Mucosa of gallbladder (tissue), 1 donor: ENCODE measurements at places on chromosomes 4 and X.

DNA sequence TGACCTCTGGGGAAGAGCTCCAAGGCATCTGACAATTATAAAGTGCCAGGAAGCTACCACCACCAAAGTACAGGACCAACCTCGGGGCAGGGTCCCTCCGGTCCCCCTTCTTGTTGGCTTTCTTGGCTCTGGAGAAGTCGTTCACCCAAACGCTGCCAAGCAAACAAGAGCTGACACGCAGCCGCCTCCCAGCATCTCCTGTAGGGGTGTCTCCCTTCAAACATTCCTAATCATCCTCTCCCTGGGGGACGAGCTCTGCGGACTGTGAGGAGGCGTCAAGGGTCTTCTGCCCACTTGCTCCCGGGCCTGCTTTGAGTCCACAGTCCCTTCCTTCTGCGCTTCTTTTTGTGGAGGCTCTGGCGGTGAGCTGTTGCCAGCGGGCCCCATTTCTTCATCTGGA lies 158.9 kb upstream of the MAB21L2 start:
- DNase-seq, result no peak

DNA sequence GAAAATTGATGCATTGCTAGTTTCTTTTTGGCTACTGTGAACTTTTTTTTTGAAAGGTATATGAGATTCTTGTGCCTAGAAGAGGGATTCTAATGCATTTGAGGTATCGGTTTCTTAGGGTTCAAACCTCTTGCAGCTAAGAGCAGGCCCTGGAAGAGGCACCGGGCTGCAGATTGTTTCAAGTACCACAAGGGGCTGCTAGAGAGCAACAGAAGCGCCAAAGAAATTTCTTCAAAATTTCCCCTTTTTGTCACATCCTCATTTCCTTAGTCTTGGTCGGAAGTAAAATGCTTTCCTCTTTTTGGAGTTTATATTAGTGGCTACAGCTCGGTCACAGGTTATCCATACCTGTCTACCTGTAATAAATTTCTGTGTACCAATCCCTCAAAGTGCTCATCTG lies 89.8 kb downstream of the PDGFRA start:
- no peak for DNase-seq

DNA sequence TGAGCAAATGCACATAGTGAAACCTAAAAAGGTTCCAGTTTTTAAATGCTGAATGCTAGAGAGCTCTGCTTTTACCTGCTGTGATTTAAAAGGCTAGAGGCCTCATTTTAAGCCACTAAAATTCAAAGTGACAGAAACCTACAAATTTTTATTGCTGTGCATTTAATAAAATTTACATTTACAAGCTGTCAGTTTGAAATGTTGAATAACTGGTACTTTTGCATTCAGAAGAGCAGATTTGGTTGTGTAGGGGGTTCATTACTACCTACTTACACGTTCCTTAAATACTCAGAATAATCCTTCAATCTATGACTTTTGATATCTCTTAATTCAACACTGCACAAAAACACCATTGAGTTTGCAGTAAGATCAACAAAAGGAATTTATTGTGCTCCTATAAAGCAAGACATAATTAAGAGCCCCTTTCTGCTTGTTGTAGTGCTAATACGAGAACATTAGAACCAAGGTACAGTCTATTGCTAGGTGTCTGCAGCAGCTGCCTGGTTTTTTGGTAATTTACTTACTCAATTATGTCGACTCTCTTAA lies 27.9 kb downstream of the NKX3-2 start:
- DNase-seq, result no peak

DNA sequence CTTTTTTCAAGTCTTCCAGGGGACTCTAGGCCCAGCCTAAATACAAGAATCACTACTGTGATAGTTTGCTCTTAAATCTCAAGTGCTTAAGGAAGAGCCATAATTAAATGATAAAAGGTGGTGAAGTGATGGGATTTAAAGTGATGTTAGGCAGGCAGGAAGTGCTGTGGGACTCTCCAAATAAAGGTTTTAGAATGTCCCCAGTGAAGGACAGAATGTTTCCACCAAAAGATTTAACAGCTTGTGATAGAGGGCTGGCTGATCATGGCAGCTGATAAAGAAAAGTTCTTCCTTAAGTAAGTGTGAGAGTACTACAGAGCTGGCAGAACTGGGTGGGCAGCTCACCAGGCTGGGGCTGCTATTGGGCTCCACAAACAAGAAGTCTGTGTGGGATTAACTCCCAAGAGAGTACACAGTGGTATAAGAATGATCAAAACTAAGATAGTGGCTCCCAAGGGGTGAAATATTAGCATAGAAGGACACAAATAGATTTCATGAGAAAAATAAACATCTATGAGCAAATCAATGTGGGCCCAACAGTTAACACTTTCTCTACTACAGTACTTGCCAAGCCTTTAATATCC lies 637.2 kb upstream of the CPEB2 start:
- no peak for DNase-seq

DNA sequence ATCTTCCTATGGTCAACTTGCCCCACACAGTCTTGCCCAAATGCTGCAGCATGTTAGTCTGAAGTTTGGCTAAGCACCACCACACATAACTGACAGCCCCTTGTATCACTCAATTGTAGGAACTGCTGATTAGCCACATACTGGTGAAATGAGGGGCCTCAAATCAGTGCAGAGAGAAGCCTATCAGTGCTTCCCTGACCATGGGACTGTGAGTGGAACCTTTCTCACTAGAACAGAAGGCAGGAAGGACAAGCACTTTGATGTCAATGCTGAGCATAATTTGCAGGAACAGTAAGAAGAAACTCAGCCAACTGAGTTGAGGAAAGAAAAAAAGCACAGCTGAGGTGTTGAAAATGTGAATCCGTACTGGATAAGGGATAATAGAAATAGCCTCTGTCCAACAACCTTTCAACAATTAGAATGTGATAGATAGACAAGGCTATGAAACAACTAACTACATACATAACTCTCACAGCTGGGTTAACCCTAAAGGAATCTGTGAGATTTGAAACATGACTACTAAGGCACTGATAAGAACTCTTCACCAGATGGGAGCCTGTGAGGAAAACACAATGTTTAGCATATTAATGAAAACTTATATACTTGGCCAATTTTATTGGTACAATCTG lies 136.6 kb upstream of the SH3RF1 start:
- no peak for DNase-seq

- peak; percentile 21 for DNase-seq
These were observed 9.3 kb upstream of the SAT1 start for GRCh38 chrX:23773601-23774175.

DNA sequence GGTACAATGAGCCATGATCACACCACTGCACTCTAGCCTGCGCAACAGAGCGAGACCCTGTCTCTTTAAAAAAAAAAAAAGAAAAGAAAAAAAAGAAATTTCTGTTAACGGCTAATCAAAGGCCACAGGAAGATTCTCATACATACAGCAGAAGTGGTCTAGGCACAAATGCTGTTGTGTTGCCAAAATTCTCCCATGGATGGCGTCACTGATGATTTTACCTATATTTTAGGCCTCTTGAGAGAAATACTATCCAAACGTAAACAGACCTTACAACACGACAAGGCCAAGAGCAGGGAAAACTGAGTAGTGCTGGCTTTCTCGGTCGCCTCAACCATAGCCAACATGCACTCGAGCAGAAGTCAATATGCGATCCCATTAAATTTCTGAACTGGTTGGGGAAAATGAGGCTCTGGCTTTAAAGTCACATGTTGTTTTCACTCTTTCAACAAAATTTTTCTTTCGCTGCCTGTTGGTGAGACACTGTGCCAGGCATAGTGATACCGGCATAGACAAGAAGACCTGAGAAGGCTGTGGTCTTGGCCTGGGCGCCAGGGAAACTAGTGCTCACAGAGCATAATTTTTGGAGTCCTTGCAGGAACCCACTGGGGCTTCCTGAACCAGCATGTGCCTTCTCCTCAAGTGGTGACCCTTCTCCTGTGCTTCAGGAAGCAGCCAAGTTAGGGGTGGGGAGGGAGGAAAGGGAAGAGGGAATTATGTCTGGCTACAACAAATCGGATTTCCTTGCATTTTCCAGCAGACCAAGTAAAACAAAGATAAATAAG lies 20.6 kb downstream of the SH3KBP1 start:
- DNase-seq, result no peak

GRCh38 chr4:140092094-140092851 lies 61.7 kb downstream of the MAML3 start:
- no peak for DNase-seq

- DNase-seq, result no peak
These were observed 54.8 kb downstream of the PAGE2 start for GRCh38 chrX:55143621-55144020.

DNA sequence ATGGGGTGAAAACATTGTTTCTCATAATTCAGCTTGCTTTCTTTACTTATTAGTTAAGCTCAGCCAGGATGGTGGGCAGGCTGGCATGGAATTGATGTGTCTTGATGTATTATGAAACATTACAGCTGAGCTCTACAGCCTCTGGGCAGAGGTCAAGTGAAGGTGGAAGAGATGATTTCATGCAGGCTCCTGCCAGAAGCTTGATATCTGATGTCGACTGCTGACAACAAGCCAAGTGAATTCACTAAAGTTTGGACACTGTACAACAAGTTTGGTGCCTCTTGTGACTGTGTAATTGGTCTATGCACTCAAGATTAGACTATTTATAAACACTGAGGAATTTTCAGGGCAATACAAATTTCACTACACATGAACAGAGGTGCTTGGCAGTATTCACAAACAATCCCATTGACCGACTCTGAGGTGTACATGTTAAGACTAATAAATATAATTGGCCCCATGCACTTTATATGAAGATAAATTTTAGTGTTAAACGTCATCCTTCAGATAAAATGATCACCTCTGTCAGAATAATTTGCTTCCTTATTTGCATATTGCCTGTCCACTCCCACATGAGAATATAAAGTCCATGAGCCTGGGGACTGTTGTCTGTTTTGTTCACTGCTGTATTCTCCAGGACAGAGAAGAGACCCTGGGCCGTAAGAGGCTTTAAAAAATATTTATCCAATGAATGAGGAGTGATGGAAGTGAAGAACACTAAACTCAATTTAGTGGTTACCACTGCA lies 612.2 kb downstream of the IQCM start:
- no peak for DNase-seq

DNA sequence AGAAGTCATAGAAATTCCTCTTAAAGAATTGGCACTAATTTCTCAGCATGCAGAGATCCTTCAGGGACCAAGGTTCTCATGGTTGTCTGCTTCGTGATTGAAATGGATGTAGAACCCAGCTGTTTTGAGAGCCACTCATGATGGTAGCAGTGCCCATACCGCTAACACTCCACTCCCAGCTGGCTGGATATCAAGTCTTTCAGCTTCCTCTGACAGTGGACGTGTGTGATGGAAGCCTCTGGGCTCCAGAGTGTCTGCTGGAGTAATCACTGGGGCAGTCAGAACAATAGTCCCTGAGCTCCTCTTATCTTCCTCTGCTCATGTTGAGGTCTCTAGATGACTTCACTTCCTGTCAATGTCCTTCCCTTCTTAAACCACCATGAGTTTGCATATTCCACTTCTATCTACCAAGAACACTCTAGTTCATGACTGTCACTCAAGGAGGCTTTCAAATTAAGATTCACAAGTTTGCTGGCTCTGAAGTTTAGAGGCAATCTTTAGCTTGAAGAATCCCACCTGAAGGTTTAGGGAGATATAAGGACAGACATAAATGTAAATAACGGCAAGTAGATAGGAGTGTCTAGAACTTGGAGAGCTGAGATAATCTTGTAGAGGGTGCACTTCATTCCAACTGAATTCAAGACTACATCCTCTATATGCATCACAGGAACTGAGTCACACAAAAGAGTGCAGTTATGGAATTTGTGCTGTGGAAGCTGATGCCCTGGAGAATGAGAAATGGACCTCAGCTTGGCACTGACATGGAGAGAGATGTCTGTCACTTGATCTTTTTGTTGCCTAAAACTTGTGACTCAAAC lies 64.5 kb upstream of the WDR1 start:
- no peak for DNase-seq

DNA sequence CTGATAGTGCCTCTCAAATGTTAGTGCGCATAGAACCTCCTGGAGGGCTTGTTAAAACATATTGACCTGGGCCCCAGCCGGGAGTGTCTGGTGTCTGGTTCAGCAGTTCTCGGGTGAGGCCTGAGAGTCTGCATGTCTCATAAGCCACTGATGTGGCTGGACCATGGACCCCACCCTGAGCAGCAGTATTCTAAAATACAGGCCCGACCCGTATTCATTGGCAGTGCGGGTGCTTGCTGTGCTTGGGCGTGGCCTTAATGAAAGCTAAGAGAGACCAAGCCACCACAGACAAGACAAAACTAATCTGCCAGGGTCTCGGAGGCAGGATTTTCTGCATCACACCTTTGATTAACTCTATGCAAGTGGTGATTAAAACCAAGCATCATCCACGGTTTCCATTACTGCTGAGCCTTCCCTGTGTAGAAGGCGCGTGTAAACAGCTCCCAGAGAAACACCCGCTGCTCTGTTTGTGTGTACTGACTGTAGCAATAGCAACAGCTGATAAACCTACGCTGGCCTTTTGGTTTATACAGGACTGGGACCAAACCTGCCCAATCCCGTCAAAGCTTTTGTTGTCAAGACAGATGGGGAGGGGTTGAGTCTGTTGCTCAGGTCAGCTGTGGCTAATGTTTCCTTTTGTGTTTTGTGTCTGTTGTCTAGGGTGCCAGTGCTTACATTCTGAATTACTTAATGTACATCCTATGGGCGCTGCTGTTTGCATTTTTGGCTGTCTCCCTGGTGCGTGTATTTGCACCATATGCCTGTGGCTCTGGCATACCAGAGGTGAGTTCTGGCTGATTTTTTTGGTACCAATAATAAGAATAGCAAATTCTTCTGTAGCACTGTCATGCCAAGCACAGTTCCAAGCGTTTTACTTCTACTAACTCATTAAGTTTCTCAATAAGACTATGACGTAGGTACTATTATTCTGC lies 40.8 kb downstream of the CLCN4 start:
- no peak for DNase-seq

GRCh38 chrX:107725761-107726555 lies 49.6 kb downstream of the TSC22D3 start:
- DNase-seq, result no peak

- DNase-seq, result no peak
These were observed 1427.5 kb downstream of the ADGRL3 start for GRCh38 chr4:62627671-62628070.

DNA sequence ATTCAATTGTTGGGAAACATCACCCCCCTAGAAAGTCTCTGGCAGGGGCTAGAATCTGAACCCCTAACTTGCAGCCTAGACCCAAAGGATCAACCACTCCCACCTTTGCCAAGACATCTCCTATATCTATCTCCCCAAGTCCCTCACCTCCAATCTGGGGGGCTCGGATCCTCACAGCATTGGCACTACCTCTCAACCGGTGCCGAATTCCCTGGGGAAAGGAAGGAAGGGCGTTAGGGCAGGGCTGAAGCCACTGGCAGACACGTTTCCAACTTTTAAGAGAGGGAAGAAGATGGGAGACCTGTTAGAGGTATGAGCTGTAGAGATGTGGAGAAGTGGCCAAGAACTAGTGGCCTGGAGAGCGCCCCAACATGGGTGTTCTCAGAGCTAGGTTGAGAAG lies 2.7 kb downstream of the TIMM17B start:
- DNase-seq, result no peak

GRCh38 chr4:169060391-169061091 lies 50.5 kb upstream of the CBR4 start:
- no peak for DNase-seq

GRCh38 chr4:53605783-53606182 lies 14.5 kb upstream of the LNX1 start:
- DNase-seq, result no peak

- no peak for DNase-seq
These were observed 13.4 kb upstream of the MEPE start for GRCh38 chr4:87819281-87819919.
